Activated T-cell treated with anti-CD3 and anti-CD28 coated beads, Interleukin-2, amount 50 U/mL, for 4 hours (primary cell): ENCODE measurements at places on chromosomes 13 and 19.

DNA sequence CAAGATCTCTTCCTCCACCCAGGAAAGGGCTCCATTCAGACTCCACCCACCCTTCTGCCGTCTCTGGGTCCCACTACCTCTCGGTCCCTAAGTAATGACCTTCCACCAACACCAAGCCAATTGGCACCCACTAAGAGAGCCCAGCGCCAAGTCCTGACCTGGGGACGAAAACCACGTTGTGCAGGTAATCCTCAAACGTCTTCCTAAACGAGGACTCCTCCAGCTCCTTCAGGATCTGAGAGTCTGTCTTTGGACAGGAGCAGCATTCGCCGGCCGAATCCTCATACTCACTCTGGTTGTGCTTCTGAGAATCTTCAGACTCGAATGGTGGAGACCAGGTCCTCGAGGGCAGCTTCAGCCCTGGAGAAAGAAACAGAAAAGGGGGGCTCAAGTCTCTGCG is 83.1 kb downstream of the ZNF557 start:
- no peak for DNase-seq

GRCh38 chr13:71590654-71591148 is 276.3 kb downstream of the DACH1 start:
- DNase-seq = no peak

DNA sequence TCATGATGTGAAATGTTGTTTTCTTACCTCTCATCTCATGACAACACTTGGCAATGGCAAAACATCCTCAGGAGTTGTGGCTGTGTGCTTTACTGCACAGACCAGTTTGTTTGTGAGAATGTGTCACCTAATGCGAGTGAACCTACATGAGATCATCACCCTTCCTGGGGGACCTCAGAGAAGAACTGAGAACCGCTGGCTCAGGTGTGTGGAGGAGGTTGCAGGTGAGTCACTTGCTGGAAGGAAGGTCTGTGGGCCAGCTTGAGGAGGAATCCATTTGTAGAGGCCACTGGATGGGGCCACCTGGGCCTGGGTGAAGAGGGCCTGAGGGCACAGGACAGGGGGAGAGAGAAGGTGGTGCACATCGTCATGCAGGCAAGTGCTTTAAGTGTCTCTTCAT is 3.0 kb upstream of the CEACAM1 start:
- no peak for DNase-seq

- no peak for DNase-seq
These were observed 18.6 kb downstream of the ZNF575 start for GRCh38 chr19:43551399-43552197.

DNA sequence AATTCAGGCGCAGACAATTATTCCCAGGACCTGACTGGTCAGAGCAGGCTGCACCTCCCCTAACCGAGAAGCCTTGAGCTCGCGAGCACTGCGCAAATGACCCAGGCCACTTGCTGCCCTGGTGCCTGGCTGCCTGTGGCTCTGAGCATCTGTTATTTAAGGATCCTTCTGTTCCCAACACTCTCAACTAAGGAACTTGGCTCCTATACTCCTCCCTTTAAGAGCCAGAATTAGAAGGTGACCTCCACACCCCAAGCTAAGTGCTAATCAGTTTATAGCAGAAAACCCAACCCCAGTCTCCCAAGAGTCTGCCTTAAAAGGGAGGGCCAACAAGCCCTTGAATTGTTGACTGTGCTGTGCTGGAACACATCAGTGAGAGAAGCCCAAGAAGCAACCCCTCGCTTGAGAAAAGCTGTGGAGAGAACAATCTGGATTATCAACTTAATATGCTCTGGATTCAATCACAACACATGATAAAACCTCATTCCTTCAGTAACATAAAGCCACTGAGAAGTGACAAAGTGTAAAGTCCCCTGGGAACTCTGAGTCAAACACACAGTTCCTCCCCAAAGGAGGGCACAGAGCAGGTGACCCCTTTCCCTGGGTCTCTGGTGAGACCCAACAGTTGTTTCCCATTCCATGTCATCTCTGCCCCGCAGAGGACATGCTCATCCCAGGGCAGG is 14.6 kb downstream of the AKAP8L start:
- DNase-seq = no peak
